Left renal cortex interstitium (tissue), 4 donors: ENCODE measurements at places on chromosomes 6 and 20.

- DNase-seq, result no peak
These were observed 35.6 kb downstream of the LRRC1 start for GRCh38 chr6:53830366-53830765.

DNA sequence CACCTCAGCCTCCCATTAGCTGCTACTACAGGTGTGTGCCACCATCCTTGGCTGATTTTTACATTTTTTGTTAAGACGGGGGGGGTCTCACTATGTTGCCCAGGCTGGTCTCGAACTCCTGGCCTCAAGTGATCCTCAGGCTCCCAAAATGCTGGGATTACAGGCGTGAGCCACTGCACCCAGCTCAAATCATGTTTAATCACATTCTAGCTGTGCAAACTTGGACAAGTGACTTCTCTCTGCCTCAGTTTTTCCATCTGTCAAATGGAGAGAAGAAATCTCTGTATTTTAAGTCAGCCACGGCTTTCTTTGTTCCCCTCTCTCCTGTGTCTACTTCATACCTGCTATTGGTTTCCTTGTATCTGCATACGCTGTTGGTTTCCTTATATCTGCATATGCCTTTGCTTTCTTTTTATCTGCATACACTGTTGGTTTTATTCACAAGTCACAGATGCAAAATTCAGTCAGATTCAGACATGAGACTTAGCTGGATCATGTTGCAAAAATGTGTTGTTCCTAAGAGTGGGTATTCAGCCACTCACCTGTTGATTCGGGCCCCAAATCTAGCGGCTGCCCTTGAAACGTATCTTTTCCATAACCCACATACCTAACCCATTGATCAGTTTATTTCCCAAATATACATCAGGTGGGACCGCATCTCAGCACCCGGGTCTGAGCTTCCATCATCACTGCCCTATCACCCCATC, 30.2 kb downstream of the SULF2 start:
- DNase-seq, result no peak

DNA sequence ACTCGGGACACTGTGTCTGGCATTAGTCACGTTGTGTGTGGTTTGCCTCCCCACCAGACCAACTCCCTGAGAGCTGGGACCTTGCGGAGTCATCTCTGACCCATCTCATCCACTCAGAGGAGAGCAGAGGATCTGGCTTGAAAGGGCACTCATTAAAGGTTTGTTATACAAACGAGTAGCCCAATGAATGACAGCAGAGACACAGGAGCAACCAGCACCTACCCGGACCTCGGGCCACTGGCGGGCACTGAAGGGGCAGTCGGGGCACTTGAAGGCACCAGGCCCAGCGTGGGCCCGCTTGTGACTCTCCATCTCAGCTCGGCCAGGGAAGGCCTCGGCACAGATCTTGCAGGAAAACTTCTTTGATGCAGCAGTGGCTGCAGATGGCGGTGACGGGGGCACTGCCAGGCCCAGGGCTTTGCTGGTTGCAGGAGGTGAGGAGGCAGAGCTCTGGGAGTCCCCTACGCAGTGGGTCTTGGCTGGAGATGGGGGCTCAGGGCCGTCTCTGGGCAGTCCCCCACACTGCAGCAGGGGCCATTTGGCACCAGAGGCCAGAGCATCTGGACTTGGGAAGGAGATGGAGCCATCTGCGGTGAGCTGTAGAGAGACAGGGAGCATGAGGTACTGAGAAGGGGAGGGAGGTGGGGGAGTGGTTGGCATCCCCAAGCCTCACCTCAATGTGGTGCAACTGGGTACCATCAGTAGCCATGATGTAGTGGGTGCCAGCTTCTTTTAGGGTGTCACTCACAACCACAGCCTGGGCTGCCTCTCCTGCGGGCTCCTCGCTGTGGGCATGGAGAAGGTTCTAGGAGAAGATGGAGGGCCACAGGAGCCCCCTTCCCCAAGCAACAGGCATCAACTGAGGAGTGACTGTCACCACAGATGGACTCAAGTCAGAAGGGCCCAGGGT, 17.7 kb downstream of the PCIF1 start:
- no peak for DNase-seq

GRCh38 chr20:38445901-38446425, 10.8 kb upstream of the SNHG17 start:
- DNase-seq, result no peak

DNA sequence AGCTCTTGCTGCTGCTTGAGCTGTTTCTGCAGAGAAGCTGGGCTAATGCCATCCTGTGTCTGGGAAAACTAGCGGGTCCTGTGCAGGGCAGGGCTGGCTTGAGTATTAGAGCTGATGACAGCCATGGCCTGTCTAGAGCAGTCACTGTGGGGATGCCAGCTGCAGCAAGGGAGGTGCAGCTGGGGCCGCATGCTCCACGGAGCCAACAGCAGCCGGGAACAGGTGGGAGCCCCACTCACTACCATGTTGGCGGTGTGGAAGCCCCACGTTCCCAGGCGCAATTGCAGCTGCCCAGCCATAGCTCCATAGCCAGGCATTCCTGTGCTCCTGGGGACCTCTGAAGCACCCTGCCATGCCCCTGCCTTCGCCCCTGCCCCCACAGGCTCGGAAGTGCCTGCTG, 212.9 kb downstream of the TFAP2C start:
- DNase-seq, result no peak

GRCh38 chr6:98828941-98829411, 5.4 kb upstream of the POU3F2 start:
- DNase-seq, result no peak

GRCh38 chr6:29729774-29730328, 6.6 kb downstream of the HLA-F start:
- no peak for DNase-seq

- no peak for DNase-seq
These were observed 239.0 kb upstream of the GGTLC1 start for GRCh38 chr20:24227600-24227999.

DNA sequence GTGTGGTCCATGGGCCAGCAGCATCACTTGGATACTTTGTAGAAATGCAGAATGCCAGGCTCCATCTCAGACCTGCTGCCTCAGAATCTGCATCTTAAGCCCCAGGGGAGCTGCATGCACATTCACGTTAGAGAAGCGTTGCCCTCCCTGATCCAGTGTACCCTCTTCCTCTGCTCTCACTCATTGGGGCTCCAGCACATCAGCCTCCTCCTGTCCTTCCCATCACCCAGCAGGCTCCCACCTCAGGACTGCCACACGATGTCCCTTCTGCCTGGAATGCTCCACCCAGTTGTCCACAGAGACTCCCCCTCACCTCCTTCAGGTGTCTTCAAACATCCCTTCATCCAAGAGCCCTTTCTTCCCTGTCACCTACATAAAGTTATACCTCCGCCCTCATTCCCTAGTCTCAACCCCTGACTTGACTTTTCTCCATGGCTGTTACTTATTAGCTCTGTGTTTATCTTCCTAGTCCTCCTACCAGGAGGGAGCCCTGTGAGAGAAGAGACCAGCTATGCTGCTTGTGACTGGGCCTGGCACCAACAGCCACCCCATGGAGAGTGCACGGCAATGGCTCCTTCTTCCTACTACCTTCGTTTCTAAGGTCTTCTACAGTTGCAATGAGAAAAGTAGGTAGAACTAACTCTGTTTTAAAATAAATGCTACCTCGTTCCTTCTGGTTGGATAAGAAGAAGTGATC, 3.3 kb upstream of the ACSS1 start:
- no peak for DNase-seq

DNA sequence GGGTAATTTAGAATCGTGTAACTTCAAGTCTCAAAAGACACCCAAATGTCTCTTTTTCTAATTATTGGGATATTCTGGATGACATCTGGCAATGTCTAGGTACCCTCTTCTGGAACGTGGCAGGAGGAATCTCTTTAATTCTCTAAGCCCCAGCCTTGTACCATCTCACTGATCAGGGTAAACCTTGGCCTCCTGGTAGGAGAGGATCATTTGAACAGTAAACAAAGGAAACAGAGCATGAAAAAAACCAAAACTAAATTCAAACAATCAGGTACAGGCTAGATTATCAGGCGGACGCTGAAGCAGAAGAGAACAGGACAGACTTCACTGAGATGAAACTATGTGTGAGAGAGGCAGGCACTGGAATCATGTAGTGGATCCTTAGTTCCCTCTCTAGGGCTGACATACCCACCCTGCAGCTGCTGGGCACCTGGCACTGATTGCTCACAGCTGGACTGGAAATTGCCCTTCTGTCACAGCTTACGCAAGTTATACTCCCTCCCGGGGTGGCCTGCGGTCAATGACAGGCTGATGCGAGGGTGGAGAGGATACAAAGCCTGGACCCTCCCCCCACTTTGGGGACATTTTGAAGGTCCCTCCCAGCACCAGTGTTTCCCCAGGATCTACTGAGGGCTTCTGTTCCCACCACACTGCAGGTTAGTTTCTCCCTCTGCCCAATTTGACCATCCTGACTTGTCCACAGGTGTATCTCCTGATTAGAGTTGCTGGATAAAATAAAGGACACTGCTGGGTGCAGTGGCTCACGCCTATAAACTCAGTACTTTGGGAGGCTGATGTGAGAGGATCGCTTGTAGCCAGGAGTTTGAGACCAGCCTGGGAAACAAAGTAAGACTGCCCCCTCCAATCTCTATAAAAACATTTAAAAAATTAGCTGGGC, 20.6 kb upstream of the ZBTB24 start:
- no peak for DNase-seq

- DNase-seq, result no peak
These were observed 24.8 kb downstream of the SPACA1 start for GRCh38 chr6:88072462-88072861.

GRCh38 chr6:53038141-53038540, 27.1 kb upstream of the FBXO9 start:
- DNase-seq, result no peak

DNA sequence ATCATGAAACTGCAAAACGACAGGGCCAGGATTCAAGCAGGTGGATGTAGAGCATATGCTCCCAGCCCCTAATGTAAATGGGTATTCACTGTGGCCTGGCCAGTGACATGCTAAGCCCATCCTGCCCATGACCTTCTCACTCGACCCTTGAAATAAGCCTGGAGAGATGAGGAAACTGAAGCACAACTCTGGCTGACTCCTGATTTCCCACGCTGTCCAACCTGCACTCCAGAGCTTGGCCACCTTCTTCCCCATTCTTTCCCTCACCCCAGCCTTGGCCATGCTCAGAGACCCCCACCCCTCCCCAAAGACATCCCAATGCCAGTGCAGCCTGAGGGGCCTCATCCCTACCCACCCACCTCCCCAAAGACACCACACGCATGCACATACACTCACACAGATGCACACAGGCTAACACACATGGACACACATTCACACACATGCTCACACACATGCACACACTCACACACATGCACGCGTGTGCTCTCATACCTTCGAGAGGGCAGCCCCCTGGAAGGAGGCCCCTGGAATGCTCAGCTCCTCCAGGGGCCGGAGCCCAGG, 12.4 kb downstream of the TFEB start:
- DNase-seq, result no peak

GRCh38 chr20:40778894-40779496, 90.0 kb upstream of the MAFB start:
- DNase-seq, result no peak

DNA sequence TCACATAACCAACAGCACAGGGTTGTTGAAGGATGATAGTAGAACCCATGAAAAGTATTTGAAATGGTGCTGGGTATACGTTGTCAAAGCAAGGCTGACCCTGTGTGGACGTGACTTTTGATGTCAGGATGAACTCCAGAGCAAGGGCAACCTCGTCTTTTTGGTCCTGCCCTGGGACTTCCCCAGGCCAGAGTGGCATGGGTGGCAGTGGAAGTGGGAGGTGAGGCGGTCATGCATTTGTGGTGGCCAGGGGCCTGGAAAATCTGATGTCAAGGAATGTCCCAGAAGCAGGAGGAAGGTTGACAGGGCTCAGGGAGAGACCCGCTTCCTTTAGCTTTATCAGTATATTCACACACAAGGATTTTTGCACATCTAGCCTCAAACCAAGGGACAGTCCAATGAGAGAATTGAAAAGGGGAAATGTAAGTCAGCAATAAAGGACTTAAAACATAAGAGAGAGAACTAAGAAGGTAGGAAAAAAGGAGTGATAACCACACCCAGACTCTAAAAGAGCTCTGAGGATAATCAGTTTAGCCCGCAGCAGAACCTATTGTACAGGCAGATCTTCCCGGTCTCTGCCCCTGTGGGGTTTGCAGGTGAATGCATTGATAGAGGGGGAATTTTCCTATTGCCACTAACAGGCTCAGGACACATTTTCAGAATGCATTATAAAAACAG, 98.8 kb upstream of the HDGFL1 start:
- DNase-seq, result no peak

GRCh38 chr20:53495398-53496092, 98.1 kb downstream of the ZNF217 start:
- no peak for DNase-seq

DNA sequence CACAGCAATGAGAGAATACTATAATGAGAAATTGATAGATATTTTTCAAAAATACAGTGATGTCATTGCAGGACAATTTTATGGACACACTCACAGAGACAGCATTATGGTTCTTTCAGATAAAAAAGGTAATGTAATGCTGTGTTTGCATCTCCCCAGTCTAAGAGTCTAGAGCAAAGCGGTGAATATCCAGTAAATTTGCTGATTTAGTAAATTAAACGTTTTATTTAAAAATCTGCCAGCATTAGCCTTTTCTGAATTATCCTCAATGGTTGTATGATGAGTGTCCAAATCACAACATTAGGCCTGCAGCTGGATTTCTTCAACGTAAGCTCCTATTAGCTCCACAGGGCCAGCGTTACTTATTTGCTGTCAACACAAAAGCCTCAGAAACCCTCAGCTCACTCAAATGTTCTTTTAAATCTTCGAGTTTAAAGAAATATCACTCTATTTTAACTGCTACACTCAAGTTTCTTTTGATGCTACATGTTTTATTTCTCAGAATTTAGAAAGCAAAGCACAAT, 16.0 kb downstream of the SMPDL3A start:
- no peak for DNase-seq

DNA sequence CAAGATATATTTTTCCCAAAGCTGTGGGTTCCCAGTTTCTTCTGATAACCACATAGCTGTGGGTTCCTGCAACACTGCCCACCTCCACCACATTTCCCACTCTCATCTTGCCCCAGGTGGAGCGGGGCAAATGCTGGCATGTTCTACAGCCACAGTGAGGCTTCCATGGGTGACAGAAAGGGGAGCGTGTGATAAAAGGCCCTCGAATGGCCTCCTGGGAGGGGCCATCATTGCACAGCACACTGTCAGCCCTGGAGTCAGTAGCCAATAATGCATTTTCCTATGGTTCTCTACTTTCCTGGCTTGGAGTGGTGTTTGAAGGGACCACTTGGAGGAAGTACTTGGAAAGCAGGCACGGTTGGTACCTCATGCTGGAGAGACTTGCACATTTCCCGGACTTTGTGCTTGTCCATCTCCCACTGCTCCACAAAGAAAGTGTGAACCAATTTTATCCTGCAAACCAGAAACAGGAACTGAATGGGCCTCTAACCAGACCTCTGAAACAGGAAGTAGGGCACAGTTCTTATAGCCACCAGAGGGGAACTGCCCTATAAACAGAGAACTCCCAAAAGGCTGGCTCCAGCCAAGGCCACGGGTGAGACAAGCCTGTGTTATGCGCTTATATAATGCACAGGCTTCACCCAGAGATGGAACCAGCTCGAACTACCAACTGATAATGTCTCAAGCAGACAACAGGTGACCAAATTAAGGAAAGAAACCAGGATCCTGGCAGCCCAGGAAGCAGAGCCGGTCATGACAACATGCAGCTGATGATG, 8.6 kb downstream of the MAP3K5 start:
- no peak for DNase-seq
